ENCODE measurements at places on chromosomes 3 and 15.

DNA sequence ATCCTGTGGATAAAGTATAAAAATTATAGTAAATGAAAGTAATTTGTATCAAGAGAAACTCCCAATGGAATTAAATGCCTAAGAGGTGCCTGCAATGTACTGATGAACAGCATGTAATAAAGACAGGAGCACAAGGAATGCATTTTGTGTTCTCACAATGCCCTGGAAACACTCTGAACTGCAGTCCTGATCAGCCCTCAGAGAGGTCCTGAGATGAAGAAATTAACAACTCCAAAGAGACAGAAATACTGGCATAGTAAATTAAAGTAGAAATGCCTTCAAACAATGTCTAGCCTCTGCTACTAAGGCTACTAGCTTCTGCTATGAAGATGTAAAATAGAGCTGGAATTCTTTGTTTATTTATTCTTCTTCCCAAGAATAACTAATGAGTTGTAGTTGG is 59.9 kb downstream of the CFAP20DC start:
- DNase-seq, result no peak

GRCh38 chr3:30502051-30502741 is 104.2 kb upstream of the TGFBR2 start:
- no peak for DNase-seq

DNA sequence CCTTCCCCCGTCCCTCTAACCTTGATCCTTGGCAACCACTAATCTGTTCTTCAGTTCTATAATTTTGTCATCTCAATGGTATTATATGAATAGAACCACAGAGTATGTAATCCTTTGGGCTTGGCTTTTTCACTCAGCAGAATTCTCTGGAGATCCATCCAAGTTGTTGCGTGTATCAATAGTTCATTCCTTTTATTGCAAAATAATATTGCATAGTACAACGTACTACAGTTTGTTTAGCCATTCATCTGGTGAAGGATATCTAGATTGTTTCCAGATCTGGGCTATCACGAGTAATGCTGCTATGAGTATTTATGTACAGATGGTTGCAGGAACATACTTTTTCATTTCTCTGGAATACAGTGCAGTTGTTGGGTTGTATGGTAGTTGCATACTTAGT is 76.2 kb downstream of the PLXNA1 start:
- DNase-seq, result no peak

GRCh38 chr3:24650839-24651238 is 156.2 kb upstream of the THRB start:
- no peak for DNase-seq
